ENCODE measurements at places on chromosomes 7 and 10.
A peak's percentile ranks its signal among the peaks of the same experiment; 100 is the strongest.

DNA sequence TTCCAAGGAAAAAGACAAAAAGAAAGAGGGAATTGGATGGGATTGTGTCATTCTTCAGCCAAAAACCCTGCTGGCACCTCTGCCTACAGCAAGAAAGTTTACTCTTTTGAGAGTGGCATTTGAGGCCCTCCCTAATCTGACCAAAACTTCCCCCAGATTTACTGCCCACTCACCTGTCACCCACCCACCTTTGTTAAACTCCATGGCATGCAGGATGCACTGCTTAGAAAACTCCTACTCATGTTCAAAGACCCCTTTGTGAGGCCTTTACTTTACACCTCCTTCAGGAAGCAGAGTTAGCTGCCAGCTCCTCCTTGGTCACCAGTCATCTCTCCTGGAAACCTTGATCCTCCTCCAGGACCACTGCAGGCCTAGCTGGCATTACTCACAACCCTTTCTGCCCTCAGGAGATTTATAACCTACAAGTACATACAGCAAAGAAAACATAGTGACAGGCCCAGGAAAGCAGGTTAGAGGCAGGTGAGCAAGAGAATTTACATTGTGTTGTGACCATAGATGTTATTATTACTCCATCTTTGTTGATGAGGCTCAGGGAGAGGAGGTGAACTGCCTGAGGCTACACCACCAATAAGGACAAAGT is 10.3 kb upstream of the PLAC9 start:
- no peak for DNase-seq

GRCh38 chr10:80702143-80702542 is 164.4 kb downstream of the SH2D4B start:
- no peak for DNase-seq

- peak; percentile 83 for DNase-seq
Observed at GRCh38 chr7:106071356-106071998, 40.6 kb downstream of the SYPL1 start.

- peak; percentile 83 for DNase-seq
Observed at GRCh38 chr10:33229252-33229948, 105.1 kb downstream of the NRP1 start.

GRCh38 chr7:132023466-132023865 is 467.0 kb upstream of the PODXL start:
- no peak for DNase-seq

DNA sequence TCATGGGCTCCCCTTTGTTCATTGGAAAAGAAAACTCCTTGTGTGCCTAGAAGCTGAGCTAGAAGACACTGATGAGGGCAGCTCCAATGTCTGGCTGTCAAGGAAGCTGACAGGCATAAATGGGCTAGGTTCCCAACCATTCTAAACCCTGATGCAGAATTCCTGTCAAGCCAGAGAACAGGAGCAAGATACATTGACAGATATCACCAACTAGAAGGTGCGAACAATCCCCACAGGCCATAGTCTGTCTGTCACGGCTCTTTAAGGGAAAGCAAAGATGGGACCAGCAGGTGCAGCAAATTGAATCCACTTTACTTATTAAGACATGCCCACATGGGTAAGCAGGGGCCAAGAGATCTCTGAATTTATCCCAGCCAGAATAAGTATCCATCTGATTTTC is 617.9 kb upstream of the POT1 start:
- no peak for DNase-seq

DNA sequence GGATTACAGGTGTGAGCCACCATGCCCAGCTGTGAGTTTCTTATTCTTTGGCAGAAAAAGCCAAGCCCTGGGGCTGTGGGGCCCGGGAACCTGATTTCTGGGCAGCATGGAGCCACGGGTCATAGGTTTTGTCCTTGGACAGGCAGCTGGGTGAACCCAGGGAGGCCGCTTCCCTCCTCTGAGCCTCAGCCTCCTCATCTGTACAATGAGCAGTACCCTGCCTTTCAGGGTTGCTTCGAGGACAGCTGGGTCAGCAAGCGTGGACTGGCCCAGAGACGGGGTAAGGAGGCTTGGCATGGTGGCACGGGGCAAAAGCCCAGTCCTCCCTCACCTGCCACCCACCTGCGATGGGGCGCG is 84.1 kb upstream of the GNA12 start:
- DNase-seq, result no peak

GRCh38 chr10:49281461-49281860 is 17.5 kb upstream of the C10orf71 start:
- no peak for DNase-seq

- DNase-seq, result no peak
Observed at GRCh38 chr10:28833313-28833712, 156.0 kb downstream of the BAMBI start.

GRCh38 chr10:32055478-32056135 is 618 bp downstream of the KIF5B start:
- DNase-seq, result peak; percentile 82

Data from DMS53 (cell line).